ENCODE measurements at places on chromosomes 3 and 15. TPM values are rescaled to one million over a fixed set of nuclear protein-coding genes. Genes with fewer than 3 reads are reported as not detected.

The RPL4 gene
- total RNA-seq: 957 TPM

The APOD gene
- 55.0 TPM for total RNA-seq

The SOX14 gene
- not detected for total RNA-seq

The CCDC9B gene
- 36.8 TPM for total RNA-seq

The TLR9 gene
- total RNA-seq: 0.08 TPM

The CORO2B gene
- 1.4 TPM for total RNA-seq

The ZNF35 gene
- total RNA-seq: 19.8 TPM

The HSPBAP1 gene
- total RNA-seq: 11.1 TPM

The ACAD11 gene
- 37.9 TPM for total RNA-seq

The ATP13A4 gene
- 1.9 TPM for total RNA-seq

The SPTSSB gene
- total RNA-seq: not detected

GRCh38 chr15:55222588-55222987, 25.8 kb upstream of the RSL24D1 start:
- DNase-seq: no peak

- no peak for DNase-seq
These were observed 274.4 kb upstream of the ROBO2 start for GRCh38 chr3:76765511-76765910.

DNA sequence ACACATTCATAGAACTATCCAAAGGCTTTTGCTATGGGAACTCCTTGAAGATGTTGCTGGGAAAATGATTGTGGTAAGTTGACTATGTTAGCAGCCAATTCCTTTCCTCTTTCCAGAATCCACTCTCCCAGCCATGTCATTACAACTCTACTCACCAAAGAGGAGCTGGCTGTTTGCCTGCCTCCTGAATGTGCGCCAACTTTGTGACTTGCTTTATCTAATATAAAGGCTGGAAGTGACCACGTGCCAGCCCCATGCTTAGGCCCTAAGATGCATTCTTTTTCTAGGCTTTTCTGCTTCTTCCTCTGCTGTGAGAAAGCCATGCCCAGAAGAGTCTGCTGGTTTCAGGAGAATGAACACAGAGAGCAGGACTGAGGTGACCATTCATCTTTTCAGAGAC, 182.2 kb downstream of the GABRB3 start:
- no peak for DNase-seq

DNA sequence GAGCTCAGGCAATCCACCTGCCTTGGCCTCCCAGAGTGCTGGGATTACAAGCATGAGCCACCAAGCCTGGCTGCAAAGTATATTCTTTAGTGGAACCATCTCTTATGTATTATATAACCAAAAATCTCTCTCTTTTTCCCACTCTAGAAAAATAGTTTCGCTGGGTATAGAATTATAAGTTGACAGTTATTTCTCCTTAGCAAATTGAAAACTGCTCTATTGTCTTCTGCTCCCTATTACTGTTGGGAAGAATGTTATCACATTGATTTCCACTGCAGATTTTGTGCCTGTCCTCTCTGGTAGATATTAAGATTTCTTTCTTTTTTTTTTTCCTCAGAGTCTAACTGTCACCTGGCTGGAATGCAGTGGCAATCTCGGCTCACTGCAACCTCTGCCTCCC, 10.2 kb upstream of the DHX30 start:
- DNase-seq: no peak

- no peak for DNase-seq
These were observed 142.8 kb upstream of the TSC22D2 start for GRCh38 chr3:150265305-150265704.

DNA sequence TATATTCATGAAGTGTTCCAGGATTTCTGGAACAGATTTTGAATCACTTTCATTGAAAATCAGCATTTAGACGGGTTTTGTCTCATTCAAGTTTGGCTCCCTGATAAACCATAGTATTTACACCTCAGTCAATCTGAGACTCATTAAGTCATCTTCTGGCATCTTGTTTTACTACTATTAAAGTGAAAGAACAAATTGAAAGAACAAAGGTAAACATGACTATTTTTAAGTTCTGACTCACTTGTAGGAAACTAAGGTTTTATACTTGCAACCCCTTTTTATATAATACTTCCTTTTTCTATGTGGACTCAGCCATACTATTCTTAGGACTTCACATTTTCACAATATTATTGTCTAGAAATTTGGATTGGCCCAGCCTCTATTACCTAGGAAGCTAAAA, 854.4 kb downstream of the SQOR start:
- DNase-seq: no peak

- DNase-seq: no peak
These were observed 12.6 kb upstream of the STARD5 start for GRCh38 chr15:81336568-81336967.

- DNase-seq: no peak
These were observed 252.0 kb downstream of the UBE2E2 start for GRCh38 chr3:23455084-23455483.

DNA sequence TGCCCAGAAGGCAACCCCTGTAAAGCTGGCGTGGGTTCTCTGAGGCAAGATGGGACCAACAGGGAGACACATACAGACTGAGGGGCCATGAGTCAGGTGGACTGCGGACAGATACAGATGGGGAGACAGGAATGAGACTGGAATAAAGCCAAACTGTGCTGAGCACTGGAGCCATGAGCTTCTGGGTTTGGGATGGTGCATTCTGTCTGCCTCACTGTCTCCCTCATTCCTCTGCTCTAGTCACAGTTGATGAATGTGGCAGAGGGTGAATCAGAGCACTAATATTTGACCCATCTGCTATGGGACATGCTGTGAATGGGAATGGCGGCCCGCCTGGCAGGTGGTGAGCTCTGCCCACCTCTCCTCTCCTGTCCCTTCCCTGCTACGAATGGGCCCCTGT, 262.9 kb downstream of the EPHB1 start:
- no peak for DNase-seq

DNA sequence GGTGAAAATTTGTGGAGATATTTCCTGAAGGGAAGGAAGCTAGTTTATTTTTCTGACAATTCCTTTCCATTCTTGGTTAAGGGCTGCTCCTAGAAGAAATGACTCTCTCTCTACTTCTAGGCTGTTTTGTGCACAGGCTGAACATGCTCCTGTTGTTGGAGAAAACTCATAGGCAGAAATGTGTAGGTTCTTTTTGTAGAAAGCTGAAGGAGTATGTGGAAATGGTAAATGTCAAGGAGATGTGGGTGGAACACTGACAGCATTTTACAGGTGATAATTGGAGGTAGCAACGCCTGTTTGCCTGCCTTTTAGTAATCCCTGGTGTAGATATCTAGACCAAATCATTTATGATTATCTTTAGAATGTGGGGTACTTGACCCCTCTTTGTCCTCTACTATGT, 322.2 kb upstream of the TBC1D5 start:
- DNase-seq: no peak

DNA sequence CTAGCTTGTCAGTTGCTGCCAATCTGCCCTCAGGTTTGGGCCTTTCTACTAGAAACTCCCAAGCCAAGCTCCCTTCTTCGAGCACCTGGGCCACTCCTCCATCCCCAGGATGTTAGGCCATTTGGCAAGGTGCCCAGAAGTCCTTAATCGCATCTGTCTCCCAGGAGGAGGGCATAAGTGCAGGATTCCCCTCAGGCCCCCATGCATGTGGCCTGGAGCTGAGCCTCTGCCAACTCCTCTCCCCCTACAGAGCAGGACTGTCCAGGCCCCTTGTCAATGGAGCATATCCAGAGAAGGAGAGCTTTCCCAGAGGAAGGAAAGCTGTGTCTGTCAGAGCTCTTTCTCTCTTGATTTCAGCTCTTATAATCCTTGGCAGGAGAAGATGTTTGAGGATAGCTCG, 182.6 kb upstream of the ROPN1 start:
- no peak for DNase-seq

- DNase-seq: no peak
These were observed 14.2 kb downstream of the POC1A start for GRCh38 chr3:52140000-52140399.

DNA sequence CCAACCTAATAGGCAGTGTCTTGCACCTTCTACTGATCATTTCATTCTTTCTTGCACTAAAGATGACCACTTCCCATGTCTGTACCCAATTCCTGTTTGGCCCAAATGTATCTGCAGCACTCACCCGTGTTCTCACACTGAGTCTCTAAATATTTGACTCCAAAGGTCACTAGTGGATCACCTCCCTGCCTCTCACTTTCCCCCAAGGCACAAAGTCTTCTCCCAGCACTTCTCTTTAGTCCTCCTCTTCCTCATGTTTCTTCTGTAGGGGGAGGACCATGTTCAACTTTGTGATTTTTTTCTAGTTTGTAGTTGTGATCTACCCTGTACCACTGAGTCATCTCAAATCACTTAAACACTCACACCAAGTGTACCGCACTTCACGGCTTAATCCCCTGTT, 13.9 kb downstream of the NR1I2 start:
- no peak for DNase-seq

GRCh38 chr3:131328721-131329120, 52.9 kb upstream of the NUDT16 start:
- DNase-seq: no peak

- DNase-seq: no peak
These were observed 117.7 kb downstream of the FOXB1 start for GRCh38 chr15:60121845-60122244.

GRCh38 chr3:117128872-117129271, 419.3 kb downstream of the TUSC7 start:
- no peak for DNase-seq

DNA sequence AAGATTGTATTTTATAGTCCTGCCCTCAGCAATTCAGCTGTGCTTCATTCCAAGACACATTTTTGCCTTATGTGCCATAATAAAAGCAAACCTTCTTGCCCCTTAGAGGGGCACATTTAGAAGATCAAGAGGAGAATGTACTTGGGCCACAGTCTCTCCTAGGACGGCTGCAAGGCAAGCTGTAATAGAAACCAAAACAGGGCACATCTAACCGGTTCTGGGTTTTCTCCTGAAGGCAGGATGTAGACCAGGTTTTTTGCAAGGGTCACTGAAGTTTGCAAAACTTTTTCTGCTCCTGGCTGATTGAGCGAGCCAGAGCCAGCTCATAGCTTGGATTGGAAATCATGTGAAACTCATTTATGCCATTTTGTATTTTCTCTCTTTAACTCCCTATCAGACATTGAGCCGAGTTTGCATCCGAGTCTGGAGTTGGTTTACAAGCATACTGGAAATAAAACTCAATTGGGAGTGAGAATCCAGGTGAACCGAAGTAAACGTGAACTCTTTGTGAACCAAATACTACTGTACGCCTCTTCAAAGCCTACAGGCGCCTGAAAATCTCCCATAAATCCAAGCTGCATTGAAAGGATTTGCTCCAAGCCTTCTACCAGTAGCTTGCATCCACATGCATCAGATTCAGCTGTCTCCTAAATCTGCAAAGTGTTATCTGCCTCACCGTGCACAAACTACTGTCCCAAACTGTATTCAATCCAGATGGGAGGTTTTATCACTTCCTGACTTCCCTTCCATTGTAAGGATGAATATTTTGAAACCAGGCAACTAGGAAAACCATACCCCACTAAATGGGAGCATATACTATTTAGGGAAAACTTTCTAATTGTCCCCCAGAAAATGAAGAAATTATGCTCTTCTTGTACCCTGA, 60.9 kb upstream of the TSC22D2 start:
- DNase-seq: no peak

GRCh38 chr3:14404631-14405359, 2.4 kb downstream of the SLC6A6 start:
- no peak for DNase-seq

DNA sequence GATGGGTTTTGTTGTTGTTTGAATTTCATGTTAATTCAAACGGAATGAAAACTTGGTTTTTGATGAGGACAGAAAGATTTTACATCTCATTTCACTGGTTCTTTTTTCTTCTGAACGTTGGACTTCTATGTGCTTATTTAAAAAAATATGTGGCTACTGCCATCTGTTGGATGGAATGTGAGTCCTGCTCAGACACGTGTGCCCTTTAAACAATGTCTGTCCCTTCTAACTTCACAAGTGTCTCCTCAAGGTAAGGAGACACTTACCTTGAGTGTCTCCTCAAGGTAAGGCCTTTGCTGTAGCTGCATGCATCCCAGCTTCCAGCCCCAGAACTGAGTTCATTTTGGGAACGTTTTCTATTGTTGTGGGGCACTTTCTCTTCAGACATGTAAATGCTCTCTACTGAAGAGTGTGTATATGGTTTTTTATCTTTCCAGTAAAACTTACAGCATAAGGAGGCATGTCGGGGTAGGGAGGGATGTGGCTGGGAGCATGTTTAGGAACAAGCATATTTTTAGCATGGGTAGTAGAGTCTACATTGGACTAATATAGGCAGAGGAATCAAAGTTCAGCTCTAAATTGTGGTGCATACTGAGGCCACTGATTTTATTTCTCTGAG, 63.1 kb upstream of the UBE3A start:
- DNase-seq: peak; percentile 55

DNA sequence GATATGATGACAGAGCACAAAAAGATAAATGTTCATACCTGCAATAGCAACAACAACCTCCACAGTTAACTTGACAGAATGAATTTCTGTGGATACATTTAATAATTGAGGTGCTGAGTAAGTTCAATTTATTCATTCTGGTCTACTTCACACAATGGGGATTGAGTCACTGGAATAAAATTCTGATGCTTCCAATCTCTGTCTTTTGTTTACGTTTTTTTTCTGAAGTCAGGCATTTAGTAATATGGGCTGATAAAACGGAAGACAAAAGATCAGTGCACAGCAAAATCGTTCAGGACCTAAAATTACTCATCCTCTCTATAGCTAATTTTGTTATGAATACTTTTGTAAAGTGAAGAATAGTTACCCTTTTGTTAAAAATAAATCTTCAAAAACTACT, 565.9 kb upstream of the CCDC54 start:
- no peak for DNase-seq

GRCh38 chr3:50340448-50341329, at the start of gene RASSF1:
RASSF1 (minus strand) TSS chr3:50340836; CDS start chr3:50340805, 31 bp downstream.
- peak; percentile 63 for DNase-seq

GRCh38 chr15:33716025-33716424, 252.3 kb upstream of the CHRM5 start:
- no peak for DNase-seq

DNA sequence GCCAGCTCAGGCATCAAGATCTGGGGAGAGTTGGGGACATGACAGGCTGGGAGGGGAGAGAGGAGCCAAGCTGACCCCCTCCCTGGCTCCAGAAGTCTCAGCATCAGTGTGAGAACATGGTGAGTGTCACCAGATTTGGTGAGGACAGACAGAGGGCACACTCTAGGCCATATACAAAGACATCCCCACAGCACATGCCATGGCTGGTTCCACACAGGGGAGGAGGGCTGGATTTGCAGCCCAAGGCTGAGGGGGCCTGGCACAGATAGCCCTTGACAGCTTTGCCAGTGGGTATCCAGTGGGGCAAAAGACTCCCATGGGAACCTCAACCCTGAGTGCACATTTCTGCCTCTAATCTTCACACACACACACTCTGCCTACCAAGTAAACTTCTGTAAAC, 10.1 kb upstream of the ANKRD63 start:
- DNase-seq: no peak

DNA sequence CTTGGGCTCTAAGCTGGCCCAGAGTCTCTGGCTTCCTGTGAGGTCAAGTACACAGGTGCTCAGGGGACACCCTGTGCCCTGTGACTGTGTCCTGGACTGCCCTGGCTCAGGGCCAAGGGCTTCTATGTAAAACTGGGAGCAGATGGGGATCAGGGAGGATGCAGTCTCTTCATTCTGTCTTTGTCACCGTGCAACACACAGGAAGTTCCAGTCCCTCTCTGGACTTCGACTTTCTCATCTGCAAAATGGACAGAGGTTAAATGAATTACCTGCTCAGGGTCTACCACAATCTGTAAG, 61.9 kb upstream of the TLE3 start:
- DNase-seq: no peak

- DNase-seq: peak; percentile 8
These were observed 33.0 kb downstream of the SYNM start for GRCh38 chr15:99137877-99138276.
